ENCODE measurements at places on chromosomes 7 and 10.

- peak; percentile 17 for DNase-seq
Observed at GRCh38 chr7:131105294-131105798, 222.3 kb upstream of the MKLN1 start.

DNA sequence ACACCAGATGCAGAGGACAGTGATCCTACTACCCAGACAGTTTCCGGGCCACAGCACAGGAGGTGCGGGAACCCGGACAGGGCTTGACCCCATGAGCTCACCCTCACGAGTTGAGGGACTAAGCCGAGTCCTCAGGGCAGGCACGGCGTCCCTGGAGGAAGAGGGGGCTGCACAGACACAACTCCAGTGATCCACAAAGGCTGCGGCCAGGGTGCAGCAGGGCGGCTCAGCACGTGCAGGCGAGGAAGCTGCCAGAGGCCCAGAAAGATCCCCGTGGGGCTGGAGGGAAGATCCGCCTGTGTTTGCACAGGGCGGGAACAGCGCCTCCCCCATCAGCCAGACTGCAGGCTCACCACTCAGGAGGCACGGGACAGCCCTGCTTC is 45.9 kb upstream of the TMEM72 start:
- DNase-seq, result peak; percentile 6

DNA sequence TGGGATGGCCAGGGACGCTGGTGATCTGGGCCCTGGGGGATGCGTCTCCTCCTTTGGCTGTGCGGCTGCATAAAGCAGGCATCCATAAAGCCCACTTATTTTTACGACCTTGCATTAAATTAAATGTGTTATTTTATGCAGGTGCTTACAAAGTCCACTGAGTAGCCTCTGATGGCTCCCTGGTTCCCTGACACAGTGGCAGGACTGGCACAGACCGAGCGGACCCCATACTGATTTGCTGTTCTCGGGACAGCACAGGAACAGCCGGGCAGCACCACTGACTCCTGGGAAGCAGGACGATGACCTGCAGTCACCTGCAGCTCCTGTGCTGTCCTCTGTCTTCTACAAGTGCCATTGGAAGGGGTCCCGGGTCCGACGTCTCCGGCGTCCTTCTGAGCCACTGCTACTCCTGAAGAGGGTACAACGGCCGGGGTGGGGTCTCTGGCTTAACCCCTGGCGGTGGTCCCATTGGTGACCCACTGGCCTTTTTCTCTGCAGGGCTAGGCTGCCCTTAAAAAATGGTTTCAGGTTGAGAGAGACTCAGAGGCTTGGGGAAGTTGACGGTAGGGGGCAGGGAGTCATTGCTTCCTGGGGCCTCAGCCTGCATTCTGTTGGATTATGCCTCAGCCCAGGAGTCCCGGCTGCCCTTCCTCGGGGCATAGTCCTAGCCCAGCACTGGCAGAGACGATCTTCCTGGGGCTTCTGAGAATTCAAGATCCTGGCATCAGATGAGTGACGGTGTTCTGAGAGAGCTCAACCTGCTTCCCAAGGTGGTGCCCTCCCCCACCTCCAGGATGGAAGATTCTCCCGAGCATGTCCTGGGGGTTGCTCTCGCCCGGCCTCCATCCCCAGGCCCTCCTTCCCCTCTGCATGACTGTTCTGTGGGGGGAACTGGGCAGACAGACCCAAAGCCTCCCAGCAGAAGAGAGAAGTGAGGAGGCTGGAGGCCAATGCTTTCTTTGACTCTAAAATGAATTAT is 330.1 kb downstream of the ADARB2 start:
- no peak for DNase-seq

- DNase-seq, result peak; percentile 54
Observed at GRCh38 chr10:59622320-59623132, 87.1 kb downstream of the SLC16A9 start.

DNA sequence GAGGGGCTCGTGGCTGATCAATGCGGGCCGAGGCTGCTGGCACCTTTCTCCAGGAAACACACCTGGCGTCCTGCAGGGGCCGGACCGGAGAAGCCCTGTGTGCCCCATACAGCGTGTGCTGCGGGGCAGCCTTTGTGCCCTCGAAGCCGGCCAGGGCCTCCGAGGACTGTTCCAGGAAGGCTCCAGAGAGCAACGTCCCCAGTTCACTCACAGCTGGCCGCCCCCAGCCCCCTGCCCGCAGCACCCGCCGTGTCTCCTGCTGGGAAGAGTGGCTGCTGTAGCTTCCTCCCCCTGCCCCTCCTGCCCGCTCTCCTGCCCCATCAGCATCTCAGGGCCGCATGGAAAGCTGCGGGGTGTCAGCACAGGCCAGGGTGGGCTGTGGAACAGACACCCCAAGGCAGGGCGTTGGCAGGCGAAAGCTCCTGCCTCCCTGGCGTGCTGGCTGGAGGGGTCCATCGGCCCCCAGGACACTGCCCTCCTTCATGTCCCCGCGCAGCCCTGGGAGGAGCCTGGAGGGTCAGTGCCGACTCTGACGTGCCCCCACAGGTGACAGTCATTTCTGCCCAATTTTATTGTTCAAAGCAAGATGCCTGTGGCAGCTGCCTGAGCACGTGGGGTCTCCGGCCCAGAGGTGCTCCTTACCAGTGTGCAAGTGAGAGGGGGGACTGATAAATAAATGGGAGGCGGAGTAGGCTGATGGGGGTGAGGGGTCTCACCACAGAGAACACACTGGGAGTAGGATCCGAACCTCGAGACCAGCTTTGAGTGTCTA is 95.8 kb upstream of the DIP2C start:
- no peak for DNase-seq

DNA sequence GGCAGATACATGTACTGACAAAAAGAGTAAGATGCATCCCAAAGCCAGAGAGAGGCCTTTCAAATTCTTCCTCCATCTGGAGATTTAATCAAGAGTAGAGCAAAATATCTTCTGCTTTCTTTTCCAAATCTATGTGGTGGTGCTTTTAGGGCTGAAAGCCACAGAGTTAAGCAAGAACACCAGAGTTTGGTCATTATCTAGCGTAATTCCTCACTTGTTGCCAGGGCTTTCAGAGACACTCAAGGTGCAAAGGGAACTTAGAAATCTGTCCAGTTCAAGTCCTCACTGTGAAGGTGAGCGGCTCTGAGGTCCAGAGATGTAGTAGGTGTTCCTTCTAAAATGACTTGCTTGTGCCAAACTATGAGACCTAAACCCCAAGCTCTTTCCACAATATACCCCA is 10.9 kb upstream of the NFE2L3 start:
- DNase-seq, result no peak

DNA sequence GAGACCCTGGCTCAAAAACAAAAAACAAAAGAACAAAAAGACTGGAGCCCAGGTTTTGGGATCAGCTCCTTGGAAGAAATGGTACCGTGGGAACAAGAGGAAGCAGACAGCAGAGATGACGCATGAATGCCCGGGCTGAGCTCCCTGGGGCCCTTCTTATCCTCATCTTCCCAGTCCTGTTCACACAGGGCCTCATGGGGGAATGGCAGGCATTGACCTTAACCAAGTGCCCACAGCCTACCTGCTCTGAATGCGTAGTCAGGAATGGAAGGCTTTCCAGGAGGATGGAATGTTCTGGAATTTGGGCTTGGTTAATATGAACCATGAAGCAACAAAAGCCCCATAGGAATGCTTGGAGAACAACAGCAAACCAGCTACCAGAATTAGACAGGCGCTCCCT is 154.7 kb downstream of the PRPF18 start:
- DNase-seq, result no peak

DNA sequence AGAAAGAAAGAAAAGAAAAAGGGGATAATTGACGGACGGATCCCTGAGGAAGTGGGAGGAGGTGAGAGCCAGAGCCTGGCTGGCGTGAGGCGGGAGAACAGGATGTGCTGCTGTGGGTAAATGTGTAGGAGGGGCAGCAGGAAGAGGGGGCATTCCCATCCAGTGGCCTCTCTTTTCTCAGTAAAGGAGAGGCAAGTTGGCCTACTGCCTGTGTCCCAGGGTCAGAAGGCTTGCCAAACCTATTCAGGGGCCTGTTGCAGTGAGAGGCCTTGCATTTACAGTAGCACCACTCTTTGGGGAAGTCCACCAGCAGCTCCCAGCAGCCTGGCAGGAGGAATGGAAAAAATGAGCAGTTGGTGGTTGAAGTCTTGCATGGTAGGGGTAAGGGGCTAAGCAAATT is 26.6 kb upstream of the ASCC1 start:
- peak; percentile 85 for DNase-seq

GRCh38 chr7:66662646-66663264 is 34.1 kb downstream of the KCTD7 start:
- DNase-seq, result no peak

DNA sequence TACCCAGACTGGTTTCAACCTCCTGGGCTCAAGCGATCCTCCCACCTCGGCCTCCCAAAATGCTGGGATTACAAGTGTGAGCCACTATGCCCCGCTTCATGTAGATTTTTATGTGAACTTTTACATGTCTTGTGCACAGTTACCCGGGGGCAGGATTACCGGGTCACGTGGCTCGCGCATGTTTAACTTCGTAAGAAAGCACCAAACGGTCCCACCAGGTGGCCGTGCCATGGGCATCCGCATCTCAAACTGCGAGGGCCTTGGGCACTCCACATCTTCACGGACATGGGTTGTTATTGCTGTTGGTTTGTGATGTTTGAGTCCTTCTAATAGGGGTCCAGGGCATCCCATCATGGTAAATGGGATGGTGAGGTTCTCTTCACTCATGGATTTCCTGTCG is 636.6 kb upstream of the FOXK1 start:
- no peak for DNase-seq
